ENCODE measurements at places on chromosomes 11 and 22.

DNA sequence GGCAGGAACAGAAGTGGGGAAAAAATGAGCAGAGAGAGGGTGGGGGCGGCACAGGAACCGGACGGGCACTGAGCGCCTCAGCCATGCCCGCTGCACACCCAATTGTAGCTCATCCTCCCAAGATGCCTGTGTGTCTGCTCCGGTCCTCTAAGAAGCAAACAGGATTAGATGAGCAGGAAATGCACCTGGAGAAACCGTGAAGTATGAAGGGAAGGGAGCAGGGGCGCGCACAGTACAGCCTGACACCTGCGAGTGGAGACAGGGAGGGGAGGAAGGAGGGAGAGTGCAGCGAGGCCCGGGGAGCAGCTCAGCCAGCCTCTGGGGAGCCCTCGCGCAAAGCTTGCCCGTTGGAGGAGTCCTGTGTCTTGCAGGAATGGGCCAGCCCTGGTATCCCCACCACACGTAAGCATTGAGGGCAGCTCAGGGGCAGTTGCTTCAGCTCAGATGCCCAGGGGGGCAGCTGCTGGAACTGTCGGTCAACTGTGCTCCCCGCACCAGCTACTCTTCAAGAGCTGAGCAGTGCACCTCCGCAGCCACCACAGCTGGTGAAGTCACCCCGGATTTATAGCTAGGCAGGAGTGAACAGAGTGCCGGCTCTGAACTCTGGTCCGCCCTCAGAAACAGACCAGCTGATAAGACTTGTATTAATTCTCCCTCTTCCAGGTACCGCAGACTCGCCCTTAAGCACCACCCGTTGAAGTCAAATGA lies 7.0 kb downstream of the DNAJB13 start:
- no peak for DNase-seq

GRCh38 chr22:43402128-43402527 lies 9.7 kb upstream of the MPPED1 start:
- no peak for DNase-seq

DNA sequence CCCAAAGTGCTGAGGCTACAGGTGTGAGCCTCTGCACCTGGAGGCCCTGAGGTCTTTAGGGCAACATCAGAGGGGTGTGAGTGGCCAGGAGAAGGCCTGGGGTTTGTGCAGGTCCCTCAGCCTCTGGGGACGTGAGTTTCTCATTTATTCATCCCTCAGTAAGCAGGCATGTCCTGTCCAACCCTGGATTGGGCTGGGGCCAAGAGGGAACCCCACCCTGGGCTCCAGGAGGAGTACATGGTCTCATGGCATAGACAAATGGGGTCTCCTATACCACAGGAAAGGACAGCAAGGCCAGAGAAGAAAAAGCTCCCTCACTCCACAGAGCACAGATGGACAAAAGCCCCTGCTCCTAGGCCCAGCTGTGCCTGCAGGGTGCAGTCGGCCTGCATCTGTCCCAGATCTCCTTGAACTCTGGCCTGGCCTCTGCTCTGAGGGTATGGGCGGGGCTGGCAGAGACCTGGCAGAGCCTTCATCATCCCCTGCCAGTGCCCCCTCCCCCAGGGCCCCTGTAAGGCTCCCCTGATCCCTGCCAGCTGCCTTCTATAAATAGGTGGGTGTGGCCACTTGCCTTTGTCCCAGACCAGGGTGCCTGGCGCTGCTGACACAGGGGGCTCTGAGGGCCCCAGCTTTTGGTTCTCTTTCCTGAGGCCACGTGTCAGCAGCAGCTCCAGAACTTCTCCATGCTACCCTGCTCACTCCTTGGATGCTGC lies 34.6 kb downstream of the A4GALT start:
- no peak for DNase-seq

DNA sequence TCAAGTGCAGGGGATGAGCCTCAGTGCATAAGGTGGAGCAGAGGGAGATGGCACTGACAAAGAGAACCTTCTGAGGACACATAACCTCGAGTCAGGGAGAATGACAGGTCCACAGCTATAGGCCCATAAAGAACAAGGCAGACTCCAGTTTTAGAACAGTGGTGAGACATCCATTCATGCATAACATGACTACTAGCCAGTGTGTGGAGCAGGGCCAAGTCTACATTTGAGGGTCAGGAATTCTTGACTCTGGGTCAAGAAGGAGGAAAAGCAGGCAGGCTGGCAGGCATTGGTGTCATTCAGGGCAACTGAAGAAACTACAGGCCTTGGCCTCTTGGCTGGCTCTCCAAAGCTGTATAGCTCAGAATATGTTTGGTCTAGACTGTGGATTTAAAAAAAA lies 54.9 kb downstream of the MTNR1B start:
- no peak for DNase-seq

DNA sequence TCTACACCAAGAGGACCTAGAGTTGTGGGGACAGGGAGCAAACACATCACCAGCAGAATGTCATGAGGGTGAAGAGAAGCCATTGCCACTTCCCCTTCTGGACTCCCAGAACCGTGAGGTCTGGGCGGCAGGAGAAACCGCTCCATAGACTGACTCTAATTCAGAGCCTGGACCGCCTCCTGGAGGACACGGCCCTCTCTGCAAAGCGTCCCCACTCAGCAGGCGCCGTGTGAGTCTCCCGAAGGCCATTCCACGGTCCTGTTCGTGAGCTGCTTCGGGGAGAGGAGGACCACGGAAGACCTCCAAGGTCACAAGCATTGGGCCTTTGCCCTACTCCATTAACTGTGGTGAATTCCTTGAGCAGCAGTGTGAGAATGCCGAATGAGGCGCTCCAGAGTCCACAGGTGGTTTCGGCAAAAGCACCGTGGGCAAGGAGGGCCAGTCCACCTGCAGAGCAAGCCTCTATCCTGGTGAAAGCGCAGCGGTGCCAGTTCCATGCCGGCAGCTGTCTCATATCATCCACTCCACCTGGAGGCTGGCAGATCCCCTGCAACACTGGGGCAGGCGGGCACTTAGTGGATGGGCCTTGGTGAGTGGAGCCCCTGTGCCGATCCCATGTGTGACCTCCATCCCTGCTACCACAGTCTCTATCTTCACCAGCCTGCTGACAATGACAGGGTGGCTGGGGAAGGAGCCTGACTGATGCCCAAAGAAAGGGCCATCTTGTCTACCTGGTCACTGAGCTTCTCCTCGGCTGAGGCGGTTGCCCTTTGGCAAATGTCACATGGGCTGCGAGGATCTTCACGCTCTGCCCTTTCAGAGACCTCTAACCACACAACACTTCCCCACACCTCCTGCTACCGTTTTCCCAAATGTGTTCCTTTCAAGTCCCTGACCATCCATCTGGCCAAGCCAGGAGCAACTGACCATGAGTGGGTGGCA lies 7.5 kb downstream of the C11orf21 start:
- no peak for DNase-seq

Data from CD4-positive, alpha-beta T cell treated with Interleukin-15 for 4 hours (primary cell).